ENCODE measurements at places on chromosomes 2 and 18.

DNA sequence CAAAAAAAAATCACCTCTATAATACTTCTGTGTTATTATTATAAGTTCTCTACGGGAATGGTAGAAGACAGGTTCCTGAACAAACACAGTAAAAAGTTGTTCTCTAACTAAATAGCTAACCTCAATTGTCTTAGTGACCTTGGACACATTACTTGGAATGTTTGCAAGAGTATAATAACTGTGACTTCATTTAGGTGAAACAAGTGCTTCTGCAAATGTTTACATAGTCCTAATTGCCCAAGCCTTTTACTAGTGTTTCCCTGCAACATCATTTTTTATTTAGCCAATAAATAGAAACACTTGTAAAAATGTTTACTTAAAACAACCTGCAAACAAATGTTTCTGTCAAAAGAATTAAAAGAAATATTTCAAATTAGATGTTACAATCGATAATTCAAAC, 9.9 kb downstream of the PLEKHM3 start:
- DNase-seq, result no peak

GRCh38 chr2:171139860-171140259, 20.8 kb downstream of the TLK1 start:
- DNase-seq, result no peak

DNA sequence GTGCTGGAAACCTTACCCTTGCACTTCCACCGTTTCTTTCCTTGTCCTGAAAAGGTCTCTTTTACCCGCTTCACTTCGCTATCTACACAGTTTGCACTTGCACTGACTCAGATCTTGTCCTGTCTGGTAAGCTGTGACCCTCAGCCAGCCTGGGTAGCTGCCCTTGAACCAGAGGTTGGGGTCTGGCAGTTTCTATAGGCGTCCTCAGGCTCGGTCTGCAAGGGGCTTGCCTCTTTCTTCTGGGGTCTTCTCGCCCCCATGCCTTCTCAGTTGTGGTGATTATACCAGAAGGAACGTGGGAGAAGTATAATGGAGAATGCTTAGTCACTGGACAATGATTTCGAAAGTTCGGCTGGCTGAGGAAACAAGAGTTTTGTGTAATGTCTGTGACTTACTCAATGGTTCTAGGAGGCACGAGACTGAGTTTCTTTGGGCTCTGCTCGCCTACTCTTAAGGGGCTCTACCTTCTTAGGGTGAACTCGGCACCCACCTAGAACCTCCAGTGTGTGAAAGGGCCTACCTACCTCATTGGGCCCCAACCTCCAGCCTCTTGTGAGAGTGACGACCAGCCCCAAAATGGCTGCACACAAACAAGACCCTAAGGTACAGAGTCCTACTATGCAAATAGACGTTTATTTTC, 6.9 kb upstream of the STAT1 start:
- peak; percentile 94 for DNase-seq

- DNase-seq, result no peak
Observed at GRCh38 chr2:63555931-63556330, 32.3 kb downstream of the WDPCP start.

- no peak for DNase-seq
Observed at GRCh38 chr2:143519521-143519920, 390.3 kb downstream of the ARHGAP15 start.

DNA sequence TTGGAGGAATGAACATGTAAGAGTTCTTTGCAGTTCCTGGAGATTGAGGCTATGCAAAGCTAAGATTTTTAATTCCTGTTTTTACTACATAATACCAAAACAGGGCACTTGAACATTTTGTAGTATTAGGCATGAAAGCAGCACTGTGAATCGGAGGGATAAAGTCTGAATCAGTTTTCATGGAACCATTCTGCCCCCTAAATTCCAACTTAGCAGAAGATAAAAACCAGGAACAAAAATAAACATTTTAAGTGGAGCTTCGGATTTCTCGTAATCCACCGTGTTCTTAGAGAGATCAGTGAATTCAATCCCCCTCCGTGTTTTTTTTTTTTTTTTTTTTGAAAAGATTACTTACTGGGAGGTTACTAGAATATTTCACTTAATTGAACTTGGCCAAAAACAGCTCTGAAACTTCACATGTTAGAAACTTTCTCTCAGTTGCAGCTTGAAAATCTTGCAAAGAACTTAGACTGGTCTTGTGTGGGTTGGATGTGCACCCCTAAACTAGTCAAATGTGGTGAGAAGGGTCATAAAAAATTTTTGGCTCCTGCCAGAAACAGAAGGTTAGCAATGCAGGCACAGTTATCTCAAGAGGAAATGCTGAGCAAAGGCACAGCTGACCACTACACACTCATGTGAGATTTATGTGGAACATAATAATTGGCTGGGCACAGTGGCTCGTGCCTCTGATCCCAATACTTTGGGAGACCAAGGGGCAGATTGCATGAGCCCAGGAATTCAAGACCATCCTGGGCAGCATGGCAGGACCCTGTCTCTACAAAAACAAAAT, 145.4 kb upstream of the RNF152 start:
- peak; percentile 80 for DNase-seq

- DNase-seq, result peak; percentile 67
Observed at GRCh38 chr18:48961547-48961946, 10.8 kb upstream of the SMAD7 start.

- DNase-seq, result no peak
Observed at GRCh38 chr2:155815275-155815674, 517.2 kb downstream of the NR4A2 start.

Measured in fibroblast of villous mesenchyme (primary cell).